Cerebellar nuclear complex (tissue), 1 donor: ENCODE measurements at places on chromosomes 12 and 14.

- no peak for DNase-seq
These were observed 19.2 kb upstream of the PPP1R12A start for GRCh38 chr12:79954037-79954610.

- DNase-seq, result no peak
These were observed 73.3 kb downstream of the NCOR2 start for GRCh38 chr12:124493809-124494750.

DNA sequence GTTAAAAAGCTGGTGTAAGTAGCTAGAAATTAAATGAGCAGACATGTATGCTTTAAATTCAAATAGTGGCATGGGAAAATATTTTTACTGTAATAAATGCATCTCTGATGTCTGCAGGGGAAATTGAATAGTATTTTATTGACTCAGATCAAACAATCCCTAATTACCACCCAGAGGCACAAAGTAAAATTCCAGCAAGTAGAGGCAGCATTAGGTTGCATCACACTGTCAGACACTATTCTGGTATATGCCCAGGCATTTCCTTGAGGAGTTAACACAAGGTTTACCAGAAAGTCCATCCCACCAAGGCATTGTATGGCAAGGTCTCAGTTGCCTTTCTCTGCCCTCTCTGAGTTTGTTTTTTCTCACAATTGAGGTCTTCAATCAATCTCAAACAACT, 201.6 kb upstream of the KITLG start:
- DNase-seq, result no peak

- no peak for DNase-seq
These were observed 317.0 kb downstream of the CEP128 start for GRCh38 chr14:80624581-80624980.

GRCh38 chr12:94089891-94090290, 58.5 kb upstream of the PLXNC1 start:
- no peak for DNase-seq
